ENCODE measurements at places on chromosomes 3 and 15. TPM values are rescaled to one million over a fixed set of nuclear protein-coding genes. Genes with fewer than 3 reads are reported as not detected.

WDR76 gene
- 8.2 TPM for total RNA-seq

IVD gene
- total RNA-seq, result 96.1 TPM

CFAP92 gene
- 0.53 TPM for total RNA-seq

CLSTN2 gene
- 5.0 TPM for total RNA-seq

CCR4 gene
- total RNA-seq, result not detected

Data from cardiac muscle cell (in vitro differentiated cells and primary cell).